ENCODE measurements at places on chromosomes 11 and 22. TPM values are rescaled to one million over a fixed set of nuclear protein-coding genes. Genes with fewer than 3 reads are reported as not detected.
A peak's percentile ranks its signal among the peaks of the same experiment; 100 is the strongest.

DNA sequence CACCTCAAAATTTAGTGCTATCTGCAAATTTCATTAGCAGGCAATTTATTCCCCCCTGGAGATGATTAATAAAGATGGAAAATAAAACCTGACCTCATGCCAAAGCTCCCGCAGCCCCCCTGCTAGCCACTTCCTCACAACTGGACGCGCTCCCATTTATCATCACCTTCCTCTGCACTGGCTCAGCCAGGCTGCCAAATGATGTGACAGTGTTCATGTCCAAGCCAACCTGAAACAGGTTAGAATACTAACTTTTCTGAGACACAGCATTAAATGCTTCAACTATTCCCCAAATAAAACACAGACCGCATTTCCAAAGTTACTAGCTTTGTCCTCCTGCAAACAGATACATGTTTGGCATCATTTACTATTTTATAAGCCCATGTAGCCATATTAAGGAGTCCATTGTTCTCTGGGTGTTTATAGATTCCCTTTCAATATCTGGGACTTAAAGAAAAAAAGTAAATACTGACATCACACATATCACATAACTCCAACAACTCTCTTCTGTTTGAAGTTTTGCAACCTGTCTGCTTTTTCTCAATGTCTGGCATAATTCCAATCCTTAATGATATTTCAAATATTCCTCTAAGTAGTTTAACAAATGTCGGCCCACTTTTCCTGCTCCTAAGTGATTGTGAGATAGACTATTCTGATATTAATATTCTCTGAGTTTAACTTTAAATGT is 829.7 kb upstream of the FAT3 start:
- H3K4me1 ChIP-seq = no peaks in the 10 kb centered on the region
- H3K27ac ChIP-seq = no peak overlapping the region
- DNase-seq = no peak
- H3K27me3 ChIP-seq = no peaks in the 10 kb centered on the region
- no peak overlapping the region for H3K4me3 ChIP-seq
- H3K36me3 ChIP-seq = no peaks in the 10 kb centered on the region

- DNase-seq = no peak
- H3K36me3 ChIP-seq = no peaks in the 10 kb centered on the region
- H3K27ac ChIP-seq = no peak overlapping the region
- H3K27me3 ChIP-seq = no peaks in the 10 kb centered on the region
- H3K4me1 ChIP-seq = peaks cover 14% of the 10 kb centered on the region
Observed at GRCh38 chr22:36922105-36922608, 8.7 kb downstream of the CSF2RB start.

DNA sequence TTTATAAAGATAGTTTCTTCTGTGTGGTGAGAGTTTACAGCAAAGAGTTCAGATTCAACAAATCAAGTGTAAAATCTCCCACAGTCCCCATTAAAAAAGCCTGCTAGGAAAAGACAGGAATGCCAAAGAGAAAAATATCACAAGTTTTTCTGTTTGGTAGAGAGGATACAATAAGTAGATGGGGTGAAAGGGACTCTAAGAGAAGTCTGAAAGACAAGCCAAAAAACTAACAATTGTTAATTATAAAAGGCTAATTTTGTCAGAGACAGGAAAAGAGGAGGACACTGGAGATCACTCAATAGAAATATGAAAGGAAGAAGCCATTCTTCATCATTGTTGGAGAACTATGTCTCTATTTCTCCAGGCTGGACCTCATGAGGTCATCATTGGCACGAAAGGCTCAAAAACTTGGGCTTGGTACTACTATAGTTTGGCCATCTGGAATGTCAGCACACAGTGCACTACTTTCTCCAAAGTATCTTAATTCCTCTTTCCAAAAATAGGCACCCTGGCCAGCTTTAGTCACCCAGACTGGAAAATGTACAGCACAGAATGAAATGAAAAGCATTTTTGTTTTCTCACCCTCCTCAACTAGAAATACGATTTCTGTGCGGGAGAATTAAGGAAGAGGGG is 531 bp upstream of the SOX6 start:
- no peak overlapping the region for H3K27ac ChIP-seq
- no peaks in the 10 kb centered on the region for H3K27me3 ChIP-seq
- DNase-seq = no peak
- H3K4me3 ChIP-seq = no peak overlapping the region

DNA sequence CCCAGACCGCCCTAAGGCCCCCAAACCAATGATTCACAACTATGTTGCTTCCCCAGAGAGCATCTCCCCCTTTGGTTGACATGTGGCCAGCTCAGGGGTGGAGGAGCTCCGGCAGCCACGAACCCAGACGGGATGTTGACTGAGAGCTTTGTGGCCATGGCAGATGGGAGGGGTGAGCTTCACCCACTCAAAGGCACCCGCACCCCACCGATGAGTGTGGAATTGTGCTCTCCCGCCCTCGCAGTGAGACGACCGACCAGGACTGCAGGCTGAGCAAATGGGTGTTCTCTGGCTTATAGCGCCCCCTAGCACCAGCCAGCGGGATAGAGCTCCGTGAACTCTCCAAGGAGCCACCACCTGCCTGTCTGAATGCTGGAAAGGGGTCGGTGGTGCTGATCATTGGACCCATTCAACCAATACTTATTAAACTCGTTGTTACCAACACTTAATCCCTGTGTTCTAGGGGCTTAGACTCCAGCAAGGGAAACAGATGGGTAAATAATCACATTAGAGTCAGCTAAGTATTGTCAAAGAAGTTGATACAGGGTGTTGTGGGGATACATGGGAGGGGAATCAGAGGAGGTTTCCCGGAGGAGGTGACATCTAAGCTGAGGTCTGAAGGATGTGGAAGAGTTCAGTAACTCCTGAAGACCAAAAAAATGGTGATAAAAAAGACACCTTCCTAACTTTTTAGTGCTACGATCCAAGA is 4.5 kb upstream of the TIMP3 start:
- no peak overlapping the region for H3K27ac ChIP-seq
- H3K27me3 ChIP-seq = peaks cover 6% of the 10 kb centered on the region
- DNase-seq = peak; percentile 28
- no peak overlapping the region for H3K4me3 ChIP-seq

GRCh38 chr11:91243051-91243450 is 981.6 kb upstream of the FAT3 start:
- H3K4me1 ChIP-seq = no peaks in the 10 kb centered on the region
- H3K27ac ChIP-seq = no peak overlapping the region
- H3K27me3 ChIP-seq = no peaks in the 10 kb centered on the region
- no peak overlapping the region for H3K4me3 ChIP-seq
- DNase-seq = no peak

- no peaks in the 10 kb centered on the region for H3K36me3 ChIP-seq
- H3K4me1 ChIP-seq = peaks cover 17% of the 10 kb centered on the region
- H3K27ac ChIP-seq = no peak overlapping the region
Observed at GRCh38 chr11:115872416-115872815, 368.2 kb upstream of the CADM1 start.

DNA sequence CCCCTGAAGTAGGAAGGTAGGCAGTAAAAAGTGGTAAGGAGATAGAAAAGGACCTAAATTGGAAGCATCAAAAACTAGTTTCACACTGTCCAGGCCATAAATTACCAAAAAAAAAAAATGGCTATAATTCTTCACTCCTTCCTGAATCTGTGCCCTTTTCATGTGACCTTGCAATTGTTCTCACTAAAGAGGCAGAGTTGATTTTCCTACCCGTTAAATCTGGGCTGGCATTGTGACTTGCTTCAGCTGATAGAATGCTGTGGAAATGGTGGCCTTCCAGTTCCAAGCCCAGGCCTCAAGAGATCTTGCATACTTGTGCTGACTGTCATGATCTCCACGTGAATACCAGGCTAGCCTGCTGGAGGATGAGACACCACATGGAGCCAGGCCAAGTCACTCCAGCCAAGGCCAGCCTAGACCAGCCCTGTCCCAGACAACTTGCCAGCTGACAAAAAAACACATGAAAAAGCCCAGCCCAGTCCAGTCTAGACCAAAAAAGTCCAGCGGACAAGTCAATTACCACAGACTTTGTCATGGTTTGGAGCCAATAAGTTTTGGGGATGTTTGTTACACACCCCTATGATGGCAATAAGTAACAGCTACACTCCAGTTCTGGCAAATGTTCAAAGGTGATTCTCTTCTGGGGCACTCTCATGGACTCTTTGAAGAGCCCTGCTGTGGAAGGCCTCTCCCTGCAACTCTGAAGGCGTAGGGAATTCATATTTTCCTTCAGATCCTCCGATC is 51.4 kb upstream of the NUP50 start:
- DNase-seq = no peak
- no peak overlapping the region for H3K4me3 ChIP-seq
- peaks cover 4% of the 10 kb centered on the region for H3K27me3 ChIP-seq

- H3K4me1 ChIP-seq = no peaks in the 10 kb centered on the region
- no peaks in the 10 kb centered on the region for H3K36me3 ChIP-seq
- H3K27me3 ChIP-seq = no peaks in the 10 kb centered on the region
Observed at GRCh38 chr11:132147464-132147863, 777.0 kb downstream of the NTM start.

DNA sequence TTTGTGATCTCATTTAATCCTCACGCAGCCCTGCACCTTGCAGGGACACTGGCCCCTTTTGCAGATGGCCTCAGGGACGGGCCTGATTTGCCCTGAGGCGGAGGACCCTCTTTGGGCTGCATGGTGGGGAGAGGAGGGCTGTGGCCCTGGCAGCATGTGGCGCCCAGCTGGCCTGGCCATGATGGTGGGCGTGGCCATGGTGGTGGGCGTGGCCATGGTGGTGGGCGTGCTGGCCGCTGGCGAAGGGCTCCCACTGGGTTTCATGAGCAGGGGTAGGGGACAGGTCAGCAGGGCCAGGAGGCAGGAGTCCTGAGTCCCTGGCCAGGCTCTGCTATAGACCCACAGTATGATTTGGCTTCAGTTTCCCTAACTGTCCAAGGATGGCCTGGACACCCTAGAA is 13.1 kb downstream of the WNT11 start:
- no peak for DNase-seq
- H3K4me3 ChIP-seq = no peak overlapping the region
- H3K27ac ChIP-seq = no peak overlapping the region

DNA sequence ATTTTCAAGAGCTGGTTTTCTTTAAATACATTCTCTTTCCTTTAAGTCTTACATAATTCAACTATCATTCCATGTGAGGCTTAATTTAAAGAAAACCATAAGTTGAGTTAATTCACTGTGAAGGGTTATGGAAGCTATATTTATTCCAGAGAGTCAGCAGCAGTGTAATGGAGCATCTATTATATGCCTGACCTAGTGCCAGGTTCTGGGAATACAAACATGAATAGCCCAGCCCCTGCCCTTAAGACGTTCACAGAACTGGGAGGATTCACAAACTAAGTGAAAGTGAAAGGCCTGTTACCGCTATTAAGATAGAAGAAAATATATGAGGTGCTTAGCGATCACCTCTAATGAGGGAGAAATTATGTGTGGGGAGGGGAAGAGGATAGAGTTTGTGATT is 408.9 kb upstream of the CCDC90B start:
- no peaks in the 10 kb centered on the region for H3K36me3 ChIP-seq
- no peak overlapping the region for H3K4me3 ChIP-seq

- H3K27me3 ChIP-seq = no peaks in the 10 kb centered on the region
- no peak for DNase-seq
- H3K4me3 ChIP-seq = no peak overlapping the region
- peak overlapping the region; percentile 10 for H3K27ac ChIP-seq
- peaks cover 96% of the 10 kb centered on the region for H3K36me3 ChIP-seq
Observed at GRCh38 chr22:41175546-41175945, 29.6 kb upstream of the L3MBTL2 start.

DNA sequence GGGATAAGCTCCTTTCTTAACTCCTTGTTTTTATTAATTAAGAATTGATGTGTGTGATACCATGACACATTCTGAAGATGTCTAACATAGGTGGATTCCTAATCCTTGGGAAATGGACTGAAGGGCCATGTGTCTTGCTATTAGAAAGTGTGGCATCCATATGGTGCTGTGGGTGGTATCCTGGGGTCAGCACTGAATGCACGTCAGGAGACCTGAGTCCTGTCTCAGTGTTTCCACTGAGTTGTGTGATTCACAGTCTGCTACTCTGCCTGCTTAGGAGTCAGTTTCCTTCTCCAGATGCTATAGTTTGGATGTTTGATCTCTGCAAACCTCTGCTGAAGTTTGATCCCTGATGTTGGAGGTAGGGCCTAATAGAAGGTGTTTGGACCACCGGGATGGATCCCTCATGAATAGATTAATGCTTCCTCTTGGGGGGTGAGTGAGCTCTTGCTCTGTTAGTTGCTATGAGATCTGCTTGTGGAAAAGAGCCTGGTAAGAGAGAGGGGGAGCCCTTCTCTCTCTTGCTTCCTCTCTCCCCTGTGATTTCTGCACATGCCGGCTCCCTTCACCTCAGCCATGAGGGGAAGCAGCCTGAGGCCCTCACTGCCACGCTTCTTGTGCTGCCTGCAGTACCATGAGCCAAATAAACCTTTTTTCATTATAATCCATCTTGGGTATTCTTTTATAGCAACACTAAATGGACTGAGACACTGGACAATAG is 666.5 kb downstream of the NTM start:
- no peak overlapping the region for H3K27ac ChIP-seq
- no peak overlapping the region for H3K4me3 ChIP-seq
- no peak for DNase-seq
- H3K4me1 ChIP-seq = no peaks in the 10 kb centered on the region

- peaks cover 52% of the 10 kb centered on the region for H3K4me1 ChIP-seq
- H3K27me3 ChIP-seq = no peaks in the 10 kb centered on the region
- no peak overlapping the region for H3K4me3 ChIP-seq
- DNase-seq = no peak
- H3K27ac ChIP-seq = no peak overlapping the region
- H3K36me3 ChIP-seq = no peaks in the 10 kb centered on the region
Observed at GRCh38 chr22:45975164-45976161, 1.5 kb downstream of the WNT7B start.

DNA sequence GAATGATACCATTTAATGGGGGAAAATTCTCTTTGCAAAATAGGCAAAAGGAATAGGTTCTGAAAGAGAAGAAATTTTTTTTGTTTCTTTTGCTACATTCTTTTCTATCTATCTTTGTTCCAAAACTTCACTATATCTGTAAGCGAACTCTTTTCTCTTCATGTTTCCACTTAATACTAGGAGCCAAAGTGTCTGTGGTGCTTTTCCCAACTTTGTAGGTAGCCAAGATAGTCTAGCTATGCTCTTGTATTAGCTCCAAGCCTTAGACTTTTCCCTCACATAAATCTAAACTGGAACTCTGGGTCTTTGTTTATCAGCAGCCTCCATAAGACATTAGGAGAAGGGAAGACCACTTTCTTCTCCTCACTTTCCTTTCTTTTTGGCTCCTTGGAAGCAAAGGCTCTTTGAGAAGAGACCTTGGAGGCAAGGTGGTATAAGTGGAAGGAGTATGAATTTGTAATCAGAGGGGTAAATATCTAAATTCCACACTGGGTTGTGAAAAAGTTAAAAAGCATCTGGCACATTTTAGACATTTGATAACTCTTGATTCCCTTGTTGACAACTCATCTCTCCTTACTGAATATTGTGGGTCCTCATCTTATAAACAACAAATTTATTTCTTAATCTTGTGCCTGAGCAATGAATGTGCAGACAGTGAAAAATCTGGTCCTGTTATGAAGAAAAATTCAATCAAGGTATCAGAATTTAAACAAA is 130.0 kb downstream of the EHF start:
- H3K4me1 ChIP-seq = no peaks in the 10 kb centered on the region
- no peaks in the 10 kb centered on the region for H3K27me3 ChIP-seq
- H3K4me3 ChIP-seq = no peak overlapping the region

GRCh38 chr11:64546600-64546999 is 44.4 kb upstream of the SLC22A12 start:
- no peak overlapping the region for H3K27ac ChIP-seq
- DNase-seq = no peak
- no peaks in the 10 kb centered on the region for H3K36me3 ChIP-seq
- no peaks in the 10 kb centered on the region for H3K4me1 ChIP-seq
- H3K27me3 ChIP-seq = no peaks in the 10 kb centered on the region
- H3K4me3 ChIP-seq = no peak overlapping the region

Gene LMO2
- 10.7 TPM for polyA plus RNA-seq

Gene ZNF214
- not detected for polyA plus RNA-seq

Gene C11orf97
- polyA plus RNA-seq = not detected

Gene C11orf86
- not detected for polyA plus RNA-seq
